Kidney tubule cell (primary cell): ENCODE measurements at places on chromosomes 7 and 10.

- no peak for DNase-seq
Observed at GRCh38 chr10:18532881-18533535, 118.4 kb downstream of the NSUN6 start.

DNA sequence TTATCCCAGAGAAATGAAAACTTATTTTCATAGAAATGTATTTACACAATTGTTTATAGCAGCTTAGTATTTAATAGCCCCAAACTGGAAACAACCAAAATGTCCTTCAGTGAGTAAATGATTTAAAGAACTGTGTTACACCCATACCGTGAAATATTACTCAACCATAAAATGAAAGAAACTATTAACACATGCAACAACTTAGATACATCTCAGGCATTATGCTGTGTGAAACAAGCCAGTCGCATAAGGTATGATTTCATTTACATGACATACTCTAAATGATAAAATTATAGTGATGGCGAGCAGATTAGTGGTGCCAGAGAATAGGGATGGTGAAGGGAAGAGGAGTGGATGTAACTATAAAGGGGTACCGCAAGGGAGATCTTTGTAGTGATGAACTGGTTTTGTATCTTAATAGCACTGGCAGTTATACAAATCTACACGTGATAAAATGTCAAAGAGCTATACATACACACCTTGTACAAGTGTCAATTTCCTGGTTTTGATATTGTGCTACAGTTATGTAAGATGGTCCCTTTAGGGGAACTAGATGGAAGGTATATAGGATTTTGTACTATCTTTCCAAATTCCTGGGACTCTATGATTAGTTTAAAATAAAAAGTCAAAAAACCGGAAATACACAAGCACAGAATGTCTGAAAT is 40.5 kb downstream of the MACC1 start:
- DNase-seq = no peak

DNA sequence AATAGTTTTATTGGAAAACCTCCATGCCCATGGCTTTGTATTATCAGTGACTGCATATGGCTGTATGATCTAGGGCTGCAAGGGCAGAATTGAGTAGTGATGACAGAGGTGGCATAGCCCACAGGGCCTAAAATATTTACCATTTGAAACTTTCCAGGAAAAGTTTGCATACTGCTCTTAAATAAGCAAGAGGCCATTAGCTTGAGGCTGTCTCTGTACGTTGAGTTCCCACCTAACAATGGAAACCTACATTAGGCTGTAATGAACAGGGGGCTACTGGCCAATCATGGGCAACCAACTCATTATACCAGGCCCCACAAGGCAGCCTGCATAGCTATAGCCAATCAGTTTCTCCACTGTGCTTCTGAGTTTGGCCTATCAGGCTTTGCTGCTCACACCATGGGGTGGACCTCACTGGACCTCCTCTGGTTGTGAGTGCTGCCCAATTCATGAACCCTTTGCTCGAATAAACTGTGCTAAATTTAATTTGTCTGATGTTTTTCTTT is 673 bp upstream of the ST8SIA6 start:
- no peak for DNase-seq

- peak; percentile 72 for DNase-seq
Observed at GRCh38 chr7:55538538-55538937, 33.8 kb downstream of the VOPP1 start.

DNA sequence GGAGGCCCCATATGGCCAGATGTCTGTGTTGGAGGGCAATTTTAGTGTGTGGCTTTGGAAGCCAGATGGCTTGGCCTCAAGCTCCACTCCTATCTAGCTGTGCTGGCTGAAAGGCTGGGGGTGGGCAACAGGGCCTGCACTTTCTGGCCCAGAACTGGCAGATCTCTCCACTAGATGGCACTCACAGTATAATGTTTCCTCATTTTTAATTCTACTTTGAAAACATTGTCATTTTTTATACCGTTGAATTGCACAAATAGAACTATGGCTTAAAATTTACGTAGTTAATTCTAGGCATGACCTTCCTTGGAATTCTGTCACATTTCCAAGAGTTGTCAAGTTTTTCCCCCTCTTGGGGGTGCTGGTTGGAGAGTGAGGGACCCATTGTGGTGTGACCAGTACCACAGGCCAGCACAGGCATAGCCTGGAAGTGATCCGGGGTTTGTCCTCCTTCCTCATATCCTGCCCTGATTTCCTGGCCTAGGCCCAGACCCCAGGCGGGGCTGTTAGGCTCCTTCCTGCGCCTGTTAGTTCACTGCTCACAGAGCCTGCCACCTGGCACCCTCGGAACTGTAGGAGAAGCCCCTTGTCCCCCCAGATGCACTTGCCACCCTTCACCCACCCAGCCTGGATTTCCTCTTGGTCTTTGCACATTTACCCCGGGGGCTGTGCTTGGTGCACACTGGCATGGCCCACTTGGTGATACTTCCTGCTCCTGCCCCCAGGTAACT is 52.8 kb downstream of the ARHGAP22 start:
- peak; percentile 52 for DNase-seq

DNA sequence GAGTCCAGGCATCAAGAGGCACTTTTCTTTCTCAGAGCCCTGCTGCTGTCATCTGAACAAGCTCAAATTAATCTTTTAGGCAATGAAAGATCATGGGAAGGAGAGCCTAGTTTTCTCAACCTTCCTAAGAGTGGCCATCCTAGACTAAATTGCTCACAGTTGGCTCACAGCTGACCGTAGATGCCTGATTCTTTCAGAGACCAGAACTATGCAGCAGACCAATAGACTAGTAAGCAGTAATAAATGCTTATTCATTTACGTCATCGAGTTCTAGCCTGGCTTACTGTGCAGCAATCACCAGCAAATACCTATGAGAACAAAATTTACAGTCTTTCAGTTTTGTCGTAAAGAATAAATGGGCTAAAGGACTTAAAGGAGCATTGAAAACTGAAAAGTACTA is 602.9 kb upstream of the GHITM start:
- no peak for DNase-seq

- DNase-seq = no peak
Observed at GRCh38 chr7:111172564-111173257, 81.8 kb downstream of the LRRN3 start.

DNA sequence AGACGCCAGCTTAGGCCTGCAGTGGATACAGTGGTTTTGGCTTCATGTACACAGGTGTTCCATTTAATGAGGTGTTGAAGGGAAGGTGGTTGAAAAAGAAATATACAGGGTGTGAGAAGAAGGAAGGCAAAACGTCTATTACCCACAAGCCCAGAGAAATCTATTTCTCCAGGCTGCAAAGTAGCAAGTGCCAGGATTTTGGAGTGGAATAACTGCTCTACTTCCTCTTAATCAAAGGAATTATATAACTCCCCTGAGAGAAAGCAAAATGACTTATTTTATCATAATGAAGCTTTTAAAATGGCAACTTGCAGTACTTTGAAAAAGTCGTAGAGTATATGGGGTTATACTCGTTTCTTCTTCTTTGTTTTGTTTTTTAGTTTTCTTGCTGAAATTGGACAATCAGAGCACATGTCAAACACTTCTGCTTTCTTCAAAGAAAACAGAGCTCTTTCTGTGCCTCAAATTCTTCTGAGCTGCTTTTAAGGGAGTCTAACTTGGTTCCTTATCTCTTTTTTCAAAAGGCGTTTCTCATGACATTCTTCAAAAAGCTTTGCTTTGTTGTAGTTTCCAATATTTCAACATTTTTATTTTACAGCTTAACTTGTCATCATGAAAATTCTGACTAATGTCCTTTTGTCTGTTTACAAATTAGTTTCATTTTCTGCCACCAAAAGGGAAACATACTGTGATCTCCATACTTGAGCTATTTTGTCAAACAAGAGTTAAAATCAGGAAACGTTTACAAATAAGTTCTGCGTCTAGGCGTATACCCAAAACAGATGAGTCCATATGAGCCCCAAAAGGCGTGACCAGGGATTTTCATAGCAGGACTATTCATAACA is 289.7 kb downstream of the FRMD4A start:
- DNase-seq = no peak

- DNase-seq = peak; percentile 100
Observed at GRCh38 chr7:35003679-35004303, 33.5 kb downstream of the DPY19L1 start.

GRCh38 chr10:25083546-25084111 is 67.2 kb downstream of the THNSL1 start:
- DNase-seq = no peak

- DNase-seq = no peak
Observed at GRCh38 chr7:87505557-87506245, 30.2 kb upstream of the ABCB4 start.

DNA sequence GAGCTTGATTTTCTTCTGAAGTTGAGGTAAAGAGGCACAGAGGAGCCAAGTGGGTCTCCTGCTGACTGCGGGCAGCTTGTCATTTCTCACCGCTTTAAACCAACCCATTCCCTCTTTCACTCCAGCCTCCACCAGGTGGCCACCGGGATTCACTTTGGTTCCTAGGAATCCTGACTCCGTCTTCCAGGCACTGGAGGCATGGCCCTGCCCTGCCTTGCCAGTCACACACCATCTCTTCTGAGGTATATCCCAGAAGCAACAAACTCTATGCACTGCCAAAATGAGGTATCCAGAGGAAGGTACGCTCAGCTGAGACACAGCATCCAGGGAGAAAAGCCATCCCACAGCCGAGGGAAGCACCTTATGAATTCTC is 280.8 kb downstream of the TNS3 start:
- no peak for DNase-seq

DNA sequence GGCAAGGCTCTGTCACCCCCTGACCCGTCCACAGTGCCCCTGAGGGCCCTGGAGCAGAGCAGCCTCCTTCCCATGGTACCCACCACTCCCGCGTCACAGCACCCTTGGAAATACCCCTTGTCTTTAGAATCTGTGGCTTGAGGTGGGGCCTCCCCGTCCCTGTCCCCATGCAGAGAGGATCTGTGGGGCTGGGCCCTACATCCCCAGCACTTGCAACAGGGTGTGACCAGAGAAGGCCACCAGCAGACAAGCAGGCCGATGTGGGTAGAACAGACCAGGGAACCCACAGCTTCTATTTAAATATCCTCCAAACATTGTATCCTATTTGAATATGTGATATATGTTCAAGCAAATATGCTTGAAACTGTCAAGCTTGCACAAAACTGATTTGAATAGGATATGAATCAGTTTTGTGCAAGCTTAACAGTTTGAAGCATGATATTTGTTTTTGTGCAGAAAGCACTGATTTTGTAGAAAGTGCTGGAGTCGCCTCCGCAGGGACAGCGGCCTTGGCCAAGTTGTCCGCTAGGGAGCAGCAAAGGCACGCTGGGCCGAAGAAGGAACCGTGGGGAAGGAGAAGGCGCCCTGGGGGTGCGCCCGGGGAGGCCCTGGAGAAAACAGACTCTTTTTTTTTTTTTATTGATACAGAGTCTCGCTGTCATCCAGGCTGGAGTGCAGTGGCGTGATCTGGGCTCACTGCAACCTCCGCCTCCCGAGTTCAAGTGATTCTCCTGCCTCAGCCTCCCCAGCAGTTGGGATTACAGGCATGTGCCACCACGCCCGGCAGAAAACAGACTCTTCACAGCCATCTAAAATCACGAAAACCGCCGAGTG is 2.2 kb downstream of the CFAP46 start:
- DNase-seq = peak; percentile 9

GRCh38 chr10:118567701-118568248 is 27.7 kb downstream of the PRLHR start:
- no peak for DNase-seq

GRCh38 chr10:123891144-123892071 is at the start of gene CPXM2:
TSS of gene CPXM2 (minus strand) at chr10:123891807. CDS start at chr10:123891659, 148 bp downstream.
- no peak for DNase-seq

DNA sequence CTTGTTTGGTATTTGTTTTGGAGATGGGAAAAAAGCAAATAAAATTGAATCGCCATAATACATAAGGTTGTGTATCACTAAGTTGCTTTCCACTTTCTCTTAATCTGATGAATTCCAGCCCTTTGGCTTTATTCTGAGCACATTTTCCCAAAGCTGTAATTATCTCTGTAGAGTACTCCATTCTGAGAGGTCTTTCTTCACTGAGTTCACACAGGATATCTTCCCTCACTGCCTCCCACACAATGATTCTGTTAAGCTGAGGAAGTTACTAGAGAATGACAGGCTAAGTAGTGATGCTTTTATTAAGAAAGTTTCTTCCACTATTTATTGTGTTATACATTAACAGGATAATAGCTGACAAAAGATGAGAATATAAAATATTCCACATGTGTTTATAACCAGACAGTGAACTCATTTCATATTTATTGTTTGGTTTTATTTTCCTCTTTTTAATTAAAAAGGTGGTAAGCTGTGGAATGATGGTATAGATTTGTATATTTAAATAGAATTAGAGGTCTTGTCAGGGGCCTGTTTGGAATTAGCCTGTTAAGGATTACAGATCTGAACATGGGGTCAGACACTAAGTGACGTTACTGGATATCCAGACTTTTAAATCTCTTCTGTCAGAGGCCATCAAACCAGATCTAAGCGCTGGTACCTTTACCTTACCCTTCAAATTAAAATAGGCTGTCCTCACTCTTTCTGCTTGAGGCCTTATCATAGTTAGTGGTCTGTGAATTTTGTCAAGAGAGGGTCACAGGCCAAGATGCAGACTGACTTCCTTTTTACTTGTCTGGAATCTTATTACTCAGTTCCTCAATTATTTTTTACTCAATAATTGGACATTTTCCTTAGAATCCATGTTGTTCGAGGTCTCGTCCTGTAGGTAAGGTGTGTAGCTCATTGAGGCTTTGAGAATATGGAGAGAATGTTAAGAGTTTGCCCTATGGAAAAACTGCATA is 8.4 kb downstream of the PLXDC2 start:
- no peak for DNase-seq

DNA sequence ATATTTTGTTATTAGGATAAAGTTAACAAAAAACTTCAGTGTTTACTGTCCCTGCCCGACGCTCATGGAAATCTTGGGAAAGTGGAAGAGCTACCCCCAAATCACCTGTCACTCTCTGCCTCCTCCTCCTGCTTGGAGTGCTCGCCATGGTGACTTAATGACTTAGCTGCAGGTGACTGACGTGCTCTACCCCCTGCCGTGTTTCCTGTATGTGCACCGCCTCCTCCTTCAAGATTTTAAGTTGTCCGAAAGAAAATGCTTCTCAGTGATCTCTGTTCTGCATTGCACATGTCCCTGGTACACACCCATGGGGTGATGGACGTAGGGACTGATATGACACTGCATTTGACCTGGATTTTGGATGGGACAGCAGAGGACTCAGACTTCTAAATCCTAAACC is 338.8 kb upstream of the SHH start:
- DNase-seq = peak; percentile 74

DNA sequence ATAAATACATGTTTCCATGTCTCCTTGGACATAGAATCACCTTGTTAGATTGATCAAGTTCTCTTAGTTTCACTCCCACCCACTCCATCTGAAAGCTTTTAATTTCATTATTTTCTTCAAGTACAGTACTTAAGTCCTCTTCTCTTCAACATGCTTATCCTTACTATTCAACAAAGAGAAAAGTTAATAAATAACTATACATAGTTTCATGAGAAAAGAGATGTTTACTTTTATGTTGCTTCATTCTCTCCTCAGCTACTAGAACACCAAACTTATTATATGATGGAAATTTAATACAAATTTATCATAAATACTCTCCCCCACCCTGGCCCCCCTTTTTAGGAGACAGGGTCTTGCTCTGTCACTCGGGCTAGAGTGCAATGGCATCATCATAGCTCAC is 33.5 kb downstream of the ASZ1 start:
- DNase-seq = peak; percentile 21
